Bronchial epithelial cell (primary cell): ENCODE measurements at places on chromosomes 5 and 9. TPM values are rescaled to one million over a fixed set of nuclear protein-coding genes. Genes with fewer than 3 reads are reported as not detected.

GRCh38 chr5:148751025-148751424 lies 75.4 kb upstream of the ADRB2 start:
- DNase-seq = no peak

The PCDHGA7 gene
- under 0.01 and 0.51 TPM in 2 replicates for total RNA-seq

The SPATA31C1 gene
- total RNA-seq = not detected in 2 replicates

DNA sequence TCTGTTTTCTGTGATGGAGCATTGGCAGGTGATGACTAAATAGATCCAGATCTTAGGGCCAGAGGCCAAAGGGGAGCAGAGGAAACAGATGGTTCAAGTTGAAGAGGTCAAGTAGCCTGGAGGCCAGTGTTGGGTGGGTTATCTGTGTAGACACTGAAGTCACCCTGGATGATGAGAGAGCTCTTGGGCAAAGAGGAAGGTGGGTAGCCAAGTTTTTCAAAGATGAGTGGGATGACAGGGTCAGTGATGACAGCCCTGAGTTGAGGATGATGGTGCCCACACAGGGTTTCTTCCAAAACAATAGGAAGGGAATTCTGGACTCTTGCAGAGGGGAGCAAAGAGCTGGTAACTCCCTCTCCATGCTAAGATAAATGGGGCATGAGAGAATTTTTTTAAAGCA lies 76.6 kb downstream of the CD180 start:
- DNase-seq = no peak

The PCDHGB2 gene
- total RNA-seq = under 0.01 and 0.26 TPM in 2 replicates

The GLDC gene
- total RNA-seq = not detected in 2 replicates

DNA sequence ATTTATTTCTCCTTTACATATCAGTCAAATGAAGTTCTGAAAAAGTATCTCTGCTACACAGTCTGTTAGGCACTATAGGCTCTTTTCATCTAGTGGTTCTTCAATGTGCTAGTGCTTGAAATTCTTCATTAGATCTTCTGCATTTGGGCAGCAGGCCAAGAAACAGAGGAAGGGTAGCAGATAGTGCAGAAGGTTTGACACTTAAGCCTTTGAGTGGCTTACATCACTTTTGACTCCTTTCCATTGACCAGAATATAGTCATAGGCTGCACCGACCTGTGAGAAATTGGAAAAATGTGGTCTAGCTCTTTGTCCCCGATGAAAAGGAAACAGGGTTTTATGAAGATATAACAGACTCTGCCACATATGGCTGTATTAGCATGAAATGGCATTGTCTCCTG lies 459.5 kb upstream of the PTGER4 start:
- DNase-seq = no peak

GRCh38 chr5:169142264-169142970 lies 158.5 kb downstream of the SLIT3 start:
- no peak for DNase-seq

The PCDHGA2 gene
- total RNA-seq = under 0.01 and 0.26 TPM in 2 replicates

The OLFML2A gene
- total RNA-seq = 4.5 and 6.3 TPM in 2 replicates

DNA sequence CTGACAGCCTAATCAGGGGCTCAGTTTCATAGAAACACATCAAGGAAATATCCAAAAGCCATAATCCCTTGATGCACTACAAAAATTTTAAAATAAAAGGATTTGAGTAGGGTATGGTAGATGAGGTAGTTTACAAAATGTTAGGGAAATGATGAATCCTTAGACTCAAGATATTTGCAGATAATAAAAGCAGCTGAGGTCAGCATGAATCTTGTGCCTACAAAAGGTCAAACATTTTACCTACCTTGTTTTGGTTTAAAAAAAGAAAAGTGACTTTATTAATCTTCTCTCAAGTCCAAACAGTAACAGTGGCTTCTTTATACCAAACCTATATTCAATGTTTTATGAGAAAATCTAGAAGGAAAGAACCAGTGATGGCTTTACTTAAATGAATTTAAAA lies 135.5 kb downstream of the BNC2 start:
- no peak for DNase-seq
